K562 (cell line): ENCODE measurements at places on chromosomes 7 and 10. TPM values are rescaled to one million over a fixed set of nuclear protein-coding genes. Genes with fewer than 3 reads are reported as not detected.

Gene PPP1R3C
- polyA plus RNA-seq: 0.07 TPM in 1 of 2 replicates, not detected in the other

Gene FKBP6
- polyA plus RNA-seq: not detected in 2 replicates

Gene ZCCHC24
- 5.1 and 6.0 TPM in 2 replicates for polyA plus RNA-seq

Gene CALHM1
- not detected in 2 replicates for polyA plus RNA-seq

Gene EZH2
- polyA plus RNA-seq: 137 and 157 TPM in 2 replicates

Gene ANKRD22
- polyA plus RNA-seq: not detected in 2 replicates

DNA sequence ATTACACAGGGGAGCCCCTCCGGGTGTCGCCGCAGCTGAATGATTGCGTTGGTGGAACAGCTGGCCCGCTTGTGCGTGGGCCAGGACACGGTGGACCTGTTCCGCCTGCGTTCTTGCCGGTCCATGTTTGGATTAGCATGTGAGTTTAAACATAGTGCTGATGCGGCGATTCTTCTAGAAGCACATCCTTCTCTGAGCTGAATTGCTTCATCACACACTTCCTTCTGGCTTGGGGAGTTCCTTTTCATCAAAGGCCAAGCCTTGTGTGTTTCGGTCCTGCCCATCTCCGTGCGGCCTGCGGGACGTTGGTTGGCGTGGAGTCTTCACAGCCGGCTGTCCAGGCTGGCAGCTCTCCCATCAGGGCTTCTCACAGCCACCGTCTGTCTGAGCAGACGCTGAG lies 45.5 kb upstream of the SLC29A4 start:
- no peak for DNase-seq

DNA sequence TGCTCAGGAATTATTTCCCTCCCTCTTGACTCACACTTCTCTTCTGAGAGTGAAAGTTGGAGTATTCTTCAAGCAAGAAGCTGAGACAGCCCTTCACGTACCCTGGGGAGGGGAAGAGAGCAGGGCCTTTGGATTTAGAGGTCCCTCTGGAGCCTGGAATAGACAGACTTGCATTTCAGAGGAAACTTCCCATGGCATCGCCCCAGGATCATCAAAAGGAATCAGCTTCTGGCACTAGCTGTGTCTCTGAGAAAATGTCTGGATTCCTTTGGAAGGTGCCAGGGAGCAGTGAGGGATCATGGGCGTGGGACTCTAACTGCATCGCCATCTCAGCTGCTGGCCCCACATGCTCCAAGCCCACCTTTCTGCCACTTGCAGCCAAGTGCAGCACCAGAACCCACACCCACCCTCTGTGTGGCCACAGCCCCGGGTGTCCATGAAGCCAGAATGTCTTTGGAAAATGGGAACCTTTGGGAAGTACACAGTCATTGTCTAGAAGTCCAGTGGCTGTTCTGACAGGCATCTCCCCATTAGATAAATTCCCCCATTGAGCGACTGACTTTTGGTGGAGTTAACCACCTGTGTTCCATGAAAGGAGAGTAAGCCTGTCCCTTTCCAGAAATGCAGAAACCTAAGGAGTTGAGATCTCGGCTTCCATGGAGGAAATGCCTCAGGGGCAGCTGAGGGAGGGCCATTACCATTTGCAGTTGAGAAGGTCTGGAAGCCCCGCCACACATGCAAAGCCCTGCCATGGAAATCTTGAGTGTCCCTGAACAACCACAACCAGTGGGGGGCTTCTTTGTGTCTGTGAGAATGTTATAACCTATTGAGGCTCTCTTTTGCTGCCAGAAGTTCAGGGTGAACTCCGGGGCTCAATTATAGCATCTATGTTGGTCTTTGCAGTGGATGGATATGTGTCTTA lies 57.8 kb upstream of the GDF10 start:
- DNase-seq: no peak

DNA sequence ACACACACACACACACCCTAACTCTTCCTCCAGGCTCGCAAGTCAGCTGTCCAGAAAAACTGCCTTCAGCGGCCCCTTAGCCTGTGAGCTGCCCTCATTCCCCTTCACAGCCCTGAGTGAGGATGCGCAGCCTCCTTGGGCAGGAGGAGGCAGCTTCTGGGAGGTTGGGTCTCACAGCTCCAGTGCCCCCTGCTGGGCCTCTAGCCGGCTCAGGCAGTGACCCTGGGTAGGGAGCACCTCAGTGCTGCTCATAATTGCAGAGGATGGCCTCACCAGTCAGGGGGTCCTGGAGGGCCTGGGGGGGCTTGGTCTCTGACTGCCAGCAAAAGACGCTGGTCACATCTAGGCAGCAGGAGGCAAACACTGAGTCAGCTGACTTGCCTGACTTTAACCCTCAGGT lies 43.7 kb downstream of the ZNF273 start:
- DNase-seq: no peak

- no peak for DNase-seq
Observed at GRCh38 chr7:1224086-1224716, 8.5 kb upstream of the UNCX start.

GRCh38 chr7:151207804-151208203 lies 2.5 kb downstream of the H2BK1 start:
- no peak for DNase-seq

- no peak for DNase-seq
Observed at GRCh38 chr10:101687071-101687658, 7.8 kb downstream of the FBXW4 start.

DNA sequence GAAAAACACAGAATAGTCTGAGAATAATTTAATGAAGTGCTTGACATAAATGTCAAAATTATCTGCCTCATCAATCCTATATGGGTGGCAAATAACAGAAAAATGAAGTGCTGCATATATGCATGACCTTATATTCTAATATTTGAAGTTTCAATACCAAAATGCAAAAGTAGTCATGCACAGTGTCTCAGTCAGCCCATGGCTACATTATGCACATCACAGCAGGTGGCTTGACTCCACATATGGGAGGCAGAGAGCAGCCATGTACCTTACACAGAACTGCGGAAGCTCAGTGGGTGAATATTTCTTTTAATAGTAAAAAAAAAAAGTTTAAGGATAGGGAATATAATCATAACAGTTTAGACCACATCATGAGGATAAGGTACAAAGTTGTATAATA lies 17.4 kb upstream of the LIPN start:
- no peak for DNase-seq
